BE2C (cell line): ENCODE measurements at places on chromosomes 12 and 14.

DNA sequence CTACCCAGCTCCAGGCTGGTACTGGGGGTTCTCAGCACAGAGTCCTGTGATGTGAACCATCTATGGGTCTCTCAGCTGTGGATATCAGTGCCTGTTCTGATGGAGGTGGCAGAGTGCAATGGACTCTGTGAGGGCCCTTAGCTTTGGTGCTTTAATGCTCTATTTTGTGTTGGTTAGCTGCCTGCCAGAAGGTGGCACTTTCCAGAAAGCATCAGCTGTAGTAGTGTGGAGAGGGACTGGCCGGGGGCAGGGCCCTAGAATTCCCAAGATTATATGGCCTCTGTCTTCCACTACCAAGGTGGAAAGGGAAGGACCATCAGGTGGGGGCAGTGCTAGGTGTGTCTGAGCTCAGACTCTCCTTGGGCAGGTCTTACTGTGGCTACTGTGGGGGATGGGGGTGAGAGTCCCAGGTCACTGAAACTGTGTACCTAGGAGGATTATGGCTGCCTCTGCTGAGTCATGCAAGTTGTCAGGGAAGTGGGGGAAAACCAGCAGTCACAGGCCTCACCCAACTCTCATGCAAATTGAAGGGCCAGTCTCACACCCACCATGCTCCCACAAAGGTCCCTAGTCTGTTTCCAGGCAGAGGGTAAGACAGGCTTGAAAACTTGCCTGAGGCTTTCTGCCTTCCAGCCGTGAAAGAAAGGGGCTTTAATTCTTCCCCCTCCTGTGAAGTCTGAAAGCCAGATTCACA is 878.1 kb downstream of the C12orf50 start:
- no peak for DNase-seq

DNA sequence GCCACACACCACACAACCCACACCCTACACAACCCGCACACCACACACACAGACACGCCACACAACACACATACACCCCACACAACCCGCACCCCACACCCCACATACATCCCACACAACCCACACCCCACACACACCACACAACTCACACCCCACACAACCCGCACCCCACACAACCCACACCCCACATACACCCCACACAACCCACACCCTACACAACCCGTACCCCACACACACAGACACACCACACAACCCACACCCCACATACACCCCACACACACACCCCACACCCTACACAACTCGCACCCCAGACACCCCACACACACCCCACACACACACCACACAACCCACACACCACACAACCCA is 78.5 kb downstream of the NOC4L start:
- no peak for DNase-seq

DNA sequence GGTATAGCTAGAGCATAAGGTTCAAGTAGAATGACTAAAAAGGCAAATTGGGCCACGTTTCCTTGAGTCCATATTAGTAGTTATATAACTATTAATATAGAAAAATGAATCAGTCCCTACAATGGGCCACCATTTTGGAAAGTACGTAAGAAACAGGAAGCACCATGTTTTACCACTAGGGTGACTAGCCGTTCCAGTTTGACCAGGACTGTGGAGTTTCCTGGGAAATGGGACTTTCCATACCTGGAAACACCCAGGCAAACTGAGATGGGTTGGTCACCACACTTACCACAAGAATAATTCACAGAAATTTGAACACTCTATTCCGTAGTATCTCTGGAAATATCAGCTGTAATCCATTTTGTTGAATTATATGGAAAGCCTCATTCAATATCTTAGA is 2.1 kb upstream of the MAGOHB start:
- DNase-seq: no peak

DNA sequence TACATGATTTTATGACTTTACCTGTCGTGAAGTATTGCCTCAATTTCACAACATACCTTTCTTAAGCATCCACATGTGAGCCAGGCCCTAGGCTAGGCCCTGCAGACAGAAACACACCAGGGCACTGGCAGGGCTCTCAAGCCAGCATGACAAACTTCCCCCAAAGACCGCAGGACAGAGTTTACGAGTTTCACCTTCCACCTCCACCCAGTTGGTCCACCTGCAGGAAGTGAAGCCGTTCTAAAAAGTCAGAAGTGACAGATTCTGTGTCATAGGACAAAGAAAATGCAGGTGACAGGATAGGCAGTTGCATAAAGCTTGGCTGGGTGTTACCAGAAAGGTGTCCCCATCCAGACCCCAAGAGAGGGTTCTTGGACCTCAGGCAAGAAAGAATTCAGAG is 382.3 kb downstream of the PCNX1 start:
- no peak for DNase-seq

DNA sequence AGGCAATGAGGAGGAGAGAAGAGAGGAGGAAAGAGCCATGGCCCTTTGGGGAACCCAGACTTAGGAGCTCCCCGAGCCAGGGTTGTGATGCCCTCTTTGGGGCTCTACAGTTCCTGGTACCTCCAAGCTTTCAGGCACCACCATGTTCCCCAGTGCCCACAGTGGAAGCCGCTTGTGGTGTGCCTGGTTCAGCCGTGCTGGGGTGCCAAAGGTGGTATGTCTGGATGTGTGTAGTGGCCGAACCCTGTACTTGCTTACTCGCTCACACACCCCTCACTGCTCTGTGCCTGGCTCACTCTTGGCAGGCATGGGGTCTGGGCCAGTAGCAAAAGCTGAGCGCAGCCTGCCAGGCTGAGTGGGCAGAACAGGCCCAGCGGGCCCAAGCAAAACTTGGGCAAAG is 210.7 kb downstream of the MON2 start:
- no peak for DNase-seq

GRCh38 chr12:55068416-55069010 is 48.7 kb downstream of the NEUROD4 start:
- DNase-seq: peak; percentile 31

- DNase-seq: no peak
Measured at GRCh38 chr12:105820429-105821125, 318.2 kb downstream of the NUAK1 start.
